ENCODE measurements at places on chromosomes 3 and 15. TPM values are rescaled to one million over a fixed set of nuclear protein-coding genes. Genes with fewer than 3 reads are reported as not detected.

DNA sequence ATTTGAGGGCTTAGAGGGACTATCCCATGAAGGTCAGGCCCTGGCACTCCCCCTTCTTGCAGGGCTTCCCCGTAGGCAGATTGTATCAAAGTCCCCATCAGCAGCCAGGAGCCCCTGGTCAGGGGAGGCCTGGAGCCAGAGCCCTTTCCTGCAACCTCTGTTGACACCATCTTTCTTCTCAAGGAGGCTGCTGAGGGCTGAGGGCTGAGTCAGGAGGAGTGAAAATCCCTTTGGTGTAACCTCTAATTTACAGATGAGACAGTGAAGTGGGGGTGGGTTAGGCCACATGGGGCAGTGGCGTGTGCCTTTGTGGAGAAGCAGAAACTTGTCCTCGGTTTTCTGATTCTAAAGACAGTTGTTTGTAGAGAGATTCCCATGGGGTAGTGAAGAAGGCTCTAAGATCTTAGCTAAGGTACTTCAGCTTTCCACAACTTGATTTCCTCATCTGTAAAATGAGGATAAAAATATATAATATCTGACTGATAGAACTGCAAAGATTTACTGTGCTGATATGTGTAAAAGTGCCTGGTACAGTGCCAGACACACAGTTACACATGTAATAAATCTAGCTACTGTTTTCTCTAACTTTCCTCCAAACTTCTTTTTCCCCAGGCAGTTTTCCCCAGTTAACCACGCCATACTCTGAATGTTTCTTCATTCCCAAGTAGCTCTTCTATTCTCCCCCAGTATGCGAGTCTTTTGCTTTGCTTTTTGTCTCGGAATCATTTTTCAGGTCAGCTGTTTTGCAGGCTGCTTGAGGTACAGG lies 249.4 kb upstream of the TPM1 start:
- DNase-seq: no peak

DNA sequence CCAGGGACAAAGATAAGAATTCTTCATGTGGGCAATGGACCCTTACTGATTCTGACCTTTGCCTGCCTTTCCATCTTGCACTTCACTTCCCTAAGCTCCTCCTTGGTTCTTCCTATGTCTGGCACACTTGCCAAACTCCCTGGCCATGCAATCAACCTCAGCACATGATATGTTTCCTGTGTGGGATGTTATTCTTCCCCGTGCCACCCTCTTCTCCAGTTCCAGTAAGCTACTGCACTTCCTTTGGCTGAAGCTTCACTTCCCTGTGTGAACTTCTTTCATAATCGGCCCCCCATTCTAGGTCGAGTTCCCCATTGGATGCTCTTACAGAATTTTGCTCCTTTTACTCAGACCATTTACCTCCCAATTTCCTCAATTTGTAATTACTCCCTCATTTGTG lies 10.7 kb upstream of the TASOR start:
- no peak for DNase-seq

DNA sequence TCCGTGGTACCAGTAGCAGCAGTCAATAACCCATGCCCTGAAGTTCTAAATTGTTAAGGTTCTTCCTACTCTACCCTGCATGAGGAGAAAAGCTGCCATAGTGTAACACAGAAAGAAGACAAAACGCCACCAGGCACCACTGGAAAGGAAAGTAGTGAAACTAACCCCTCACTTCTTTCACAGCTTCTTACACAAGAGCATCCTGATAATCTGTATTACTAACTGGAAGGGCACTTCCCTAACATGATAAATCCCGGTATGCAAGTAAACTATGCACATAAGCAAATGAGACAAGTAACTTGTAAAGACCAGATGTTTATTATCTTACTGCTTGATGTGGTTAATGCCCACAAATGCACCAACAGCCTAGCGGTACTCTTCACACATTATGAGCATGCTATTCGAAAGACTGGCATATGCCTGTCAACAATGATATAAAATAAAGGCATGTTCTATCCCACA lies 141.3 kb downstream of the ADAM10 start:
- DNase-seq: no peak

- no peak for DNase-seq
Measured at GRCh38 chr15:94523873-94524272, 292.5 kb downstream of the MCTP2 start.

DNA sequence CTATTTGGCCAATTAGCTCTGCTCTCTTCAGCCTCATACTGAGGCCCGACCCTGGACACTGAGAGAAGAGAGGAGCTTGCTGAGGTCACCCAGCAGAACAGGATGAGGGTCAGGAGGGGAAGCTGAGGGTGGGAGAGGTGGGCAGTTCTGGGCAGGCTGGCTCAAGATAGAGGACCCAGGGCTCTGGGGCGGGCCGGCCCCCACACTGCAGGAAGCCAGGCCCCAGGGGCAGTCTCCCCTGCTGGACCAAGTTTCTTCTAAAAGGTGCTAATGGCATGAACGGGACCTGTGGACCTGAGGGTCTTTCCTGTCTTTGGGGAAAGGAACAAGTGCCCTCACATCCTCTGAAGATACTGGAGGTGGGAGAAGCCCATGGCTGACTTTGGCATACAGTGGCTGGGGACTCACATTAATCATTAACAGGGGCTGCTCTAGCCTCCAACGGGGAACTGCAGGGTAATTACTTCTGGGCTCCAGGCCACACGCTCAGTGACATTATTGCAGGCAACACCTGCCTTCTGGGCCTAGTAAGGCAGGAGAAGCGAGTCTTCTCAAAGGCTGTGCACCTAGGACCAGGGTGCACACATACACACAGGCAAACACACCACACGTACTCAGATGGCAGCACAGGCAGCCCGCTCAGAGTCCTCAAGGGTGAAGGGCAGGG lies 10.6 kb downstream of the HCN4 start:
- no peak for DNase-seq

The KIF7 gene
- 0.26 TPM for total RNA-seq

- DNase-seq: no peak
Measured at GRCh38 chr15:69167218-69167846, 6.9 kb downstream of the GLCE start.

DNA sequence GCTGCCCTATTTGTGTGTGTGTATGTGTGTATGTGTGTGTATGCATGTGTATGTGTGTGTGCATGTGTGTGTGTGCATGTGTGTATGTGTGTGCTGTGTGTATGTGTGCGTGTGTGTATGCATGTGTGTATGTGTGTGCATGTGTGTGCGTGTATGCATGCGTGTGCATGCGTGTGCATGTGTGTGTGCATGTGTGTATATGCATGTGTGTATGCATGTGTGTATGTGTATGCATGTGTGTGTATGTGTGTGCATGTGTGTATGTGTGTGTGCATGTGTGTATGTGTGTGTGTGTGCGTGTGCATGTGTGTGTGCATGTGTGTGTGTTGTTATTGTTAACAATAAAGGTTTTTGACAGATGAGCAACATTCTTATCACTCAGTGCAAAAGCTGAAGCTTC lies 110.8 kb upstream of the HES1 start:
- no peak for DNase-seq

- no peak for DNase-seq
Measured at GRCh38 chr3:176554791-176555654, 642.3 kb downstream of the TBL1XR1 start.

- no peak for DNase-seq
Measured at GRCh38 chr15:31516440-31516839, 189.8 kb downstream of the KLF13 start.

DNA sequence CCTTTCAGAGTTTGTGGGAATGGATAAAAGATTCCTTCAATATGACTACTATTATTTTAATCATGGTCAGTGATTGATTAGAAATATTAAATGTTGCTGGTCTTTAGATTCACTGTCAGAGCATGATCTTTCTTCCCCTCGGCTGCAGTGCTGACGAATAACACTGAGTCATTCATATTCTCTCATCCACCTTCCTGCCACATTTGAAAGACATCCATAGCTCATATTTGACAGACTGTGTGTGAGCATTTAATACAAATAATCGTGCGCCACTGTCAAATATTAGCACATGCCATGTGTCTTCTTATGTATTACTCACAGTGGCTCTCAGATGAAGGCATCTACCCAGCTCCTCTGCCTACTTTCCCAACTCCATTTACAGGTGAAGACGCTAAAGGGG lies 476.5 kb upstream of the TPRG1 start:
- DNase-seq: no peak

DNA sequence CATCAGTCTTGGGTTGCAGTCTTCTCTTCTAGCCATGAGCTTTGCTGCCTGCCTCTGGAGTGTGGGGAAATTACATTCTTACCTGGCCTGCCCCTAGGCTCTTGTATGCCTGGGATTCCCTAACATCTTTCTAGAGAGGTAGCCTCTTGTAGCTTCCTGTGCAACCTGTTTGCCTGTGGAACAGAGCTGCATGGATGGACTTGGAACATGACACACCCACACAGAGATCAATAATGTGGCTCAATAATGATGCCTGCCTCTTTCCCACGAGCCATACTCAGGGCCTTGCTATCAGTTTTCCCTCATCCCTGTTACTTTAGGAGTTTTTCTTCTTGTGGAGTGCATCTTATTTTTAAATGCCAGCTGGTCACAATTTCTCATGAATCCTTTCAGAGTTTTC lies 11.4 kb downstream of the CHCHD6 start:
- DNase-seq: no peak

GRCh38 chr3:188299068-188299467 lies 145.1 kb downstream of the LPP start:
- no peak for DNase-seq

DNA sequence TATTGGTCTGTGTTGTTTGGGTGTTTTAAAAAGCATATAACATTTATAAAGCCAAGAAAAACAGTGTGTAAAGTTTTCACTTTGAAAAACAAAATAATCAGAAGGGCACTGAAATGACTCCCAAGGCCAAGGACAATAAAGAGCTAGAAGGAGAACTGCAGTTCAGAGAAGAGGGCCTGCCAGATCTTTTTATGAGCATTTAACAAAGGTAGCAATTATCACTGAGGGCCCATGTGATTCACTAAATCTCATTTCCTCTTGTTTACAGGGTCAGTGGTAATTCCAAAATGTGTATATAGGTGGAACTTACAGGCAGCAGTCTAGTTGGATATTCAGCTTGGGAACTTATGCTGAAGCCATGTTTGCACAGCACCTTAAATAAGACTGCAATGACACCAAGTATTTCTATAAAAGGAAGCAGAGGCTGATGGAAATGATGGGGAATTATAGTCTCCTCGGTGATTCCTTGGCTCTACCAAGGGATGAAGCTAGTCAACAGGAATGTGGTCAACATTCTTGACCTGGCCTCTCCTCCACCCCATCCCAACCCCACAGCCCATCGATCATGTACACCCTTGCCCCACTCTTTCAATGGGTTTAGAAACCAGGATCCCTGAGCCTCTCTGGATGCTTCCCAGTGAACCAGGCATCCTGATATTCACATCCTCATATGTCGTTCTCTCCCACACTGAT lies 54.4 kb upstream of the THUMPD3 start:
- no peak for DNase-seq

- DNase-seq: no peak
Measured at GRCh38 chr15:27119695-27120266, 148.8 kb downstream of the GABRG3 start.

- DNase-seq: no peak
Measured at GRCh38 chr3:59443618-59444293, 393.9 kb upstream of the CFAP20DC start.

The CTXND1 gene
- total RNA-seq: not detected

DNA sequence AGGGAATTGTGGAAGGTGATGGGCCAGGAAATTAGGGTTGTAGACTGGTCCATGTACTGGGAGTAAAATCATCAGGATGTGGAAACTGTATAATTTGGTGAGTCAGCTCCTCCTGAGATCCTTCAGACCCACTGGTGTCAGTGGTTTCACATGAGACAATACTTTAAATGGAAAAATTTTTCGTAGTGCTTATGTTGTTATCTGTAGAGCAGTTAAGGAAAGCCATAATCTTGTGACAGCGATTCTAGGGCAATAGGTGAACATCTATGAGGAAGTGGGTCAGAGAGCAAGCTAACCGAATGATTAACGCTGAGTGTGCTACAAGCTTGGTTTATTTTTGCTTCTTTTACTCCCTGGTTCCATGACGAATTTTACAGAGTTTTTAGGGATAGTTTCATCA lies 200.6 kb downstream of the CADM2 start:
- no peak for DNase-seq

- DNase-seq: no peak
Measured at GRCh38 chr3:78483090-78483489, 1284.7 kb downstream of the ROBO1 start.

- no peak for DNase-seq
Measured at GRCh38 chr3:125025642-125026041, 30.2 kb downstream of the HEG1 start.

DNA sequence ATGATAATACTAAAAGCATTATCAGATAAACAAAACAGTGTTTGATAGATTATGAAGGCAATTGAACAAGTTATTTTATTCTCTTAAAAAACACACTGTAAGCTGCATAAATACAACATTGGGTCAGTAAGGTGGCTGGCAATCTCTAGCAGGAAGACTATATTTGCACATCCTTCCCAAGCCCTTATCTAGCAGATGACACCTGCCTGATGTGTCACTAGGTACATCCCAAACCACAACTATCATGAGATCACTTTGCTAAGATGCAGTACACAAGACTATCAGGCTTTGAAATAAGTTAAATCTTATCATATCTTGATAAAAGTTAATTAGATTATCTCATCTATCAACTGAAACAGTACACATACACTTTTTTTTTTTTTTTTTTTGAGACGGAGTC lies 417.4 kb downstream of the MECOM start:
- DNase-seq: no peak

DNA sequence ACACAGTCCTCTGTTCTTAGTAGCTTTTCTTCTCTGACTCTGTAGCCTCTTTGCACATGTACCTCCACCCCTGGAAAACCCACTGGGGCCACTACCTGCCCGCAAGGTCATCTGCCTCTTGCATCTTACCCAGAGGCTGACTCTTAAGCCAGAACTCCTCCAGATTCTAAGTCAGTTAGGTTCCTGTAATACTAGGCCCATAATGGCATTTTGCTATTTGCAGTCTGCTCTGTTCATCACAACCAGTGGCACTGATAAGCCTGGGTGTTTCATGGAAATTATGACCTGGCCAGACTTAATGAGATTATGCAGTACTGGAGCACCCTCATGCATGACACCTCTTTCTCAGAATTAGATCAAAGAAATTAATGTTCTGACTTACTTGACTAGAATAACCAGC lies 31.7 kb upstream of the ATG7 start:
- DNase-seq: no peak

DNA sequence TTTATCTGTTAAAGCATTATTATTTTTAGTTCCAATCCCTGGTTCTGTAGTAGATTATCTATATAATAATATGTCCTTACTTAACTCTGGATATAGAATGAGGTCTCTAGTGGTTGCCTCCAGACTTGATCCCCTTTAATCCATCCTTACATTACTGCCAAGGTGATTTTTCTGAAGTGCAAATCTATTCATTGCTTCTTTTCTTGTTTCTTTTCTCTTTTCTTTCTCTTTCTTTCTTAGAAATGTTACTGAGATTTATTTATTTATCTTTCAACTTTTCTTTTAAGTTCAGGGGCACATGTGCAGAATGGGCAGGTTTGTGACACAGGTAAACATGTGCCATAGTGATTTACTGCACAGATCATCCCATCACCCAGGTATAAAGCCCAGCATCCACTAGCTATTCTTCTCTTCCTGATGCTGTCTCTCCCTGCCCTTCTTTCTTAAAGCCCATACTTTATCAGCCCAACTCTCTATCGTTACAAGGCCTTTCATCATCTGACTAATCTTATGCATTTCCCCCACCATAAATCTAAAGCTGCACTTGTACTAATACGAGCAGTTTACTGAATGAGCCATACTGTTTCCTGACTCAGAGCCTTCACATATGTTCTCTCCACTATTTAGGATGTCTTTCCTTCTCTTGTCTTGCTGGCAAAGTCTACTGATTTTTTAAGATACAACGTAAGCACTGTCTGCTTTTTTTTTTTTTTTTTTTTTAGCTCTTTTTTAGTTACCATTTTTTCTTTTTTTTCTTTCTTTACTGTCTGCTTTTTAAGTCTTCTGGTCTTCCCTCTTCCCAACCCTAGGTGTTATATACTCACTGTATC lies 4.6 kb downstream of the GLCE start:
- DNase-seq: no peak
